Stimulated activated CD4-positive, alpha-beta T cell treated with anti-CD3 and anti-CD28 coated beads, Interleukin-12 subunit alpha, Interleukin-12 subunit beta, amount 100 ng/mL, for 24 hours (primary cell): ENCODE measurements at places on chromosomes 16 and 17.

- DNase-seq: no peak
Observed at GRCh38 chr16:70390774-70391173, 44.1 kb downstream of the DDX19A start.

DNA sequence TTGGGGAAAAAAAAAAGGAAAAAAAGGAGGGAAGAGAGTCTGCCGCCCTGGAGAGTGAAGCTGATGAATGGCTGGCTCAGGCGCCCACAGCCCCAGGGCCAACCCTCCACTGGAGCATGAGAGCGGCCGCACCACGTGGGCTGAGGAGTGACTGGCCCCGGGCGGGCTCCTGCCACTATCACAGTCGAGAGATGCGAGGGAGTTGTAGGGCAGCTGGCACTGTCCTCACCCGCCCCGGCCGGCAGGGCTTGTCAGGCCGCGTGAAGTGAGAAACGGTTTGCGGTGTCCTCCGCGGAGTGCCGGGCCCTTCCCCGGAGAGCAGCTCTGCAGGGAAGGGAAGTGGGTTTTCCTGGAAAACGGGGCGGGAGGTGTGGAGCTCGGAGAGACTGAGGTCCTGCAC is 45.9 kb downstream of the JPH3 start:
- no peak for DNase-seq

DNA sequence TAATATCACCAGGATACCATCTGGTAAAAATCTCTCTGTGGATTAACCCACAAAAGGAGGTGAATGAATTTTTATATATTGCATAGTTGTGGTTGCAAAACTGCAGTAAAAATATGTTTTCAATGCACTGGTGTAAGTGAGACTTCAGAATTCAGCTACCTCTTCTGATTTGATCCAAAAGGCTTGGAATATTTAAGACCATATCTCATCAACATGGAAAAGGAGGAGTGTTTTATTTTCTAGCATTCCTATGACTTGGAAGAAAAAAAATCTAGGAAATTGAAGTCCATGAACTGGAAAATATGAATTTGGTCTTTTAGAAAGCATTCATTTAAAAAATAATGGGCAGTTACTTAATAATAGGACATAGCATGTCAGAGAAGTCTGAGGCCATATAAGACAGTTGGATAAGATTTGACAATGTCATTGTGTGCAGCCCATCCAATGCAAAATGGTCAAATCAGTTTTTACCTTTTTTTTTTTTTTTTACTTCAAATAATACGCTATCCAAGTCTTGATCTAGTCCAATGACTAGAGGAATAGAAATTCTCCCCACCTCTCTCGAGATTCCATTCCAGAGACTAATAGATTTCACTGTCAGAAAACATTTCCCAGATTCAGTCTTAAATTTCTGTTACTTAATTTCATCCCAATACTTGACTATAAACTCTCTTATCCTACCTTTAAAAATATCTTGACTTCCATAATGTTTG is 364.9 kb upstream of the PMFBP1 start:
- no peak for DNase-seq

DNA sequence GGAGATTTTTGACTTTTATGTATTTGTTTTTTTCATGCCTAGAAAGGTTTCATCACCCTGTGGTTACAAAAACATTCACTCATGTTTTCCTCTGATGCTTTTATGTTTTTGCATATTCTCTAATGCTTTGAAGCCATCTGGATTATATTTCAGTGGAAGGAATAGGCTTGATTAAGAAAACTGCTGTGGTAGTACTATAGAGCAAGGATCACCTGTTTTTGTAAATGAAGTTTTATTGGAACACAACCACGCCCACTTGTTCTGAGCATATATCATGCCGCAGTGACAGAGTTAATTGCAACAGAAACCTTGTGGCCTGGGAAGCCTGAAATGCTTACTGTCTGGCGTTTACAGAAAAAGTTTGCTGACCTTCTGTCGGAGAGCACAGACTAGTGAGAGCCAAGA is 11.5 kb downstream of the COX10 start:
- DNase-seq: no peak

DNA sequence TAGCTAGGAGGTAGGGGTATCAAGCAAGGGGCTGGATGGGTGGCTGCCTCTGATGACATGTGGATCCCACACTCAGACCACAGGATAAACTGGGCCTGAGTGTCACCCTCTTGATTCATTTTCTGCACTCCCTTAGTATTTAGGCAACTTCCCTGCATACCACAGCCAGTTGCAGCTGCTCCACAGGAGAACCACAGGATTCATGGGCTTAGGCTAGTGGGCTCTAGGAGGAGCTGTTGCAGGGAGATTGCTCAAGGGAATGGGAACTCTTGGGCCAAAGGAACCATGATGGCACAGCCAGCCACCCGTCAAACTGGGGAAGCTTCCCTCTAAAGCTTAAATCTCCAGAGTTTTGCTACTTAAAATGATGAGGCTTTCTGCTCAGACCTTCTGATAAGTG is 269.7 kb upstream of the ASIC2 start:
- no peak for DNase-seq

- DNase-seq: no peak
Observed at GRCh38 chr16:53974484-53975080, 270.6 kb downstream of the FTO start.

DNA sequence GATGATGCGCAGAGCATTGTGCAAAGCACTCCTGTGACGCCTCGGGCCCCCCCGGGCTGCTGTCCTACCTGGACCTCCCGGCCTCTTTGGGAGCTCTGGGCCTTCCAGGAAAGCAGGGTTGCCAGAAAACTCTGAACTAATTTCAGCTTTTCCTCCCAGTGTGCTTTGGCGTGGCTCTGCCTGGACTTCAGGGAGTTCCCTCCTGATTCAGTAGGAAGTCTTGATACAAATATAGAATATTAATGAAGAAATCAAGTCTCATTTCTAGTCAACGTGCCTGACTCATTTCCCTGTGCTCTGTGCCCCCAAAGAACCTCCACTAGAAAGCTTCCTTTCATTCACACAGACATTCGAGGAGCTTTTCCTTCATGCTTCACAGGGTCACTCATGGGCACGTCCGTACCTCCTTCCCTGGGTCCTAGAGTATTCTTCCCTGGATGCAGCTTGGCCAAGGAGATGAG is 84.0 kb upstream of the NOL11 start:
- no peak for DNase-seq
